ENCODE measurements at places on chromosomes 11 and 22.

DNA sequence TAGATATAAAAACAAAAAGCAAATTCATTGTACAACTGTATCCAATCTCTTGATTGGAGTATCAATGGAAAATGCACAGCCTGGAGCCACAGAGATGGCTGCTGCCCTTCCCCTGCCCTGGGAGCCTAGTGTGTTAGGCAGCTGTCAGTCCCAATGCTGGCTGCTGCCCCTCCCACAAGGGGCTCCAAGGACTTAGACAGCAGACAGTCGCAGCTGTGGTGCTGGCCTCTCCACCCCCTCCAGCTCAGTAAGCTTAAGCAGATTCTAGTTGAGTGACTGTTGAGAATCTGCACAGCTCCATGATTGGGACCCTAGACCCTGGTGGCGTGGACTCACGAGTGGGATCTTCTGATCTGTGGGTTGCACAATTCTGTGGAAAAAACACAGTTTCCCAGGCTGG, 1511.2 kb downstream of the FAM181B start:
- no peak for DNase-seq

DNA sequence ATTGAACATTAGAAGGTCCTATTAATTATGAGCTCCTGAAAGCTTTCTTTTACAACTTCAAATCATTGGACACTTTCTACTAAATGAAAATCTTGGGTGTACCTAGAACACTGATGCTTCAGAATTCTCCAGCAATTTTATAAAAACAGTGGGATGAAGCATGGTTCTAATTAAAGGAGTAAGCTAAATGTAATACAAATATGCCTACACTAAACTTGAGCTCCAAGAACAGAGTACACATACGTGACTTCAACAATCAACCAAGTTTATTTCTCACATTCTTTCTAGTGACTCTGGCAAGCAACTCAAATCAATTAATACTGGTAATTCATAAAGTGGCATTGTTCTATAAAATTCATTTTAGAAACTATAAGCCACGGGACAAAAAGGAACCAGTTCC, 55.5 kb downstream of the PITPNB start:
- DNase-seq, result no peak

- DNase-seq, result no peak
These were observed 99.8 kb downstream of the AASDHPPT start for GRCh38 chr11:106177311-106177710.

GRCh38 chr11:36162883-36163434, 126.3 kb downstream of the COMMD9 start:
- no peak for DNase-seq

DNA sequence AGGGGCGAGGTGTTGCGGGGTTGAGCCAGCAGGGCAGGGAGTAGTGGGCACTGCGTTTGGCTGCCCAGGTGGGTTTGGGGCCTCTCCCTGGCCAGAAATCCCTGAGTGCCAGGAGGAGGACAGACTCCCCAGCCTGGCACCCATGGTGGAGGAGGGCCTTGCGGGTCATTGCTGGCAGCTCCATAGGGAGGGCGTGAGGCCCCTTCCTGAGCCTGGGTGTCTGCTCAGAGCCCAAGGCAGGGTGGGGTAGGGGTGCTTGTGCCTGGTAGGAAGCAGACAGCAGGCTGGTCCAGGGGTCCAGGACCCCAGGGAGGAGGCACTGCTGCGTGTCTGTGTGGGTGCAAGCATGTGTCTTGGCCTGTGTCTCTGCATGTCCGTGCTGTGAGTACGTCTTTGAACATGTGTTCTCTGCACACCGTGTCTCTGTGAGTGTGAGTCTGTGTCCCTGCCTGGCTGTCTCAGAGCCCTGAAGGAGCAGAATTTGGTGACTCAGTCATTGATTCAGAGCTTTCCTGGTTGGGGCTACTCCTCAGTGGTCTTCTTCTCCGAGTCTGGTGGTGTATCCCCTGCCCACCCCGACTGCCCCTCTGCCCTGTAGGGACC, 3.9 kb downstream of the TSPAN4 start:
- DNase-seq, result no peak

- DNase-seq, result no peak
These were observed 12.7 kb upstream of the CPT1A start for GRCh38 chr11:68854273-68854958.

DNA sequence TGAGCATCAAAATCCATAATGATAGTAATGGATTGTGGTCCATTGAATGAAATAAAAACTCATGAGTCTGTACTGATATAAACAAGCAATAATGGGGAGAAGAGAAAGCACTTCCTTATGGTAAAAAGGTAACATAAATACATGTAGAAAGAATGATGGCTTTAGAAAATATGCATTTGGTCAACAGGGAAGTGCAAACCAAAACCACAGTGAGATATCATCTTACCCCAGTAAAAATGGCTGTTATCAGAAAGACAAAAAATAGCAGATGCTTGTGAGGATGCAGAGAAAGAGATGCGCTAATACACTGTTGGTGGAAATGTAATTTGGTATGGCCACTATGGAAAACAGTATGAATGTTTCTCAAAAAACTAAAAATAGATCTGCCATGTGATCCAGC, 6.9 kb upstream of the MMP20 start:
- no peak for DNase-seq

DNA sequence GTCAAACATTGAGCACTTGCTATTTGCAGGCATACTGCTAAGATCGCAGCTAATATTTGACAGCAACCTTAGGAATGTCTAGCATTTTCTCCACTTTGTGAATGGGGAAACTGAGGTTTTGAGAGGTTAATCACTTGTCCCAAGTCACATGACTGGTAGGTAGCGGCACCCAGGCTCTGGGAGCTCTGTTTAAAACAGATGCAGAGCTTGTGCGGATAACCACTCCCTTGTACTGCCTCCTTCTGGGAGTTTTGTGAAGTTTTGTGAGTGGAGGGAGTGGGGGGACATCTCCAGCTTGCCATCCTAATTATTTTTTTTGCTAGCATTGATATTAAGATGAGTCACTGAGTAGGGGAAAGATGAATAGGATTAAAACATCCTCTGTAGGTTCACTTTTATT, 134.7 kb downstream of the GRIK4 start:
- DNase-seq, result no peak

GRCh38 chr11:24043842-24044241, 453.0 kb upstream of the LUZP2 start:
- no peak for DNase-seq

DNA sequence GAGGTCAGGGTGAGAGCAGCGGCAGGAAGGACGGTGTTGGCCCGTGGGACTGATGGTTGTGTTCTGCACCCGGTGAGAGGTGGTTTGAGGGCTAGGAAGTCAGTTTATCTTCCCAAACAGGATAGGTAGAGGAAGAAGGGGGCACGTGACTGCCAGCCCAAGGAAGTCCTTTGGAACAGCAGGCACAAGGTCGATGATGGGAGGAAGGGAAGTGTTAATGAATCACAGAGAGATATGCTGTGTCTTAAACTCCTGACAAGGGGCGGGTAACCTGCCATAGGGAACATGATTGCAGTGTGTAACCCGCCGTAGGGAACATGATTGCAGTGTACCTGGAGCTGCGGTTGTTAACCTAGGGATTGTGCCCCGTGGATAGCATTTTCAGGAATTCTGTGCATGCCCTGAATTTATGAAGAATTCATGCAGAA, 49.0 kb downstream of the PRR5L start:
- DNase-seq, result no peak

DNA sequence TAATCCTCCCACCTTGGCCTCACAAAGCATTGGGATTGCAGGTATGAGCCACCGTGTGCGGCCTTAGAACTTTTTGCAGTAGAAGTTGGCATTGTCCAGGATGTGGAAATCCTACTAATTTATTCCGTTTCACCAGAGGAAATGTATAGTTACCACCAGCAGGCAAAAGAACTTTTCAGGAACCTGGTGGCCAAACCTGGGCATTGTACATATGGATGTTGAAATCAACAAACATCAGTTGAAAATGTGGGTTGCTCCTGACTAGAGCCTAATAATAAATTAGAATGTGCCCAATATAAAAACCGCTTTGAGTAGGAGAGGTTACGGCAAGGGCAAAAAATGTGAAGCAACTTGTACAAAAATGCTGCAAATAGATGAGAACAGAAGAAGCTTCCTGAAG, 40.7 kb upstream of the XBP1 start:
- DNase-seq, result no peak

GRCh38 chr11:26227883-26228502, 103.9 kb upstream of the ANO3 start:
- DNase-seq, result no peak

GRCh38 chr11:14300661-14301304, 58.2 kb downstream of the RRAS2 start:
- DNase-seq, result peak; percentile 63

- DNase-seq, result no peak
These were observed at the start of gene P2RY6 for GRCh38 chr11:73271936-73272679. TSS of gene P2RY6 (plus strand) at chr11:73272338. CDS start at chr11:73296519, 24,181 bp downstream.

- DNase-seq, result no peak
These were observed 7.1 kb upstream of the MUC15 start for GRCh38 chr11:26578998-26579661.

DNA sequence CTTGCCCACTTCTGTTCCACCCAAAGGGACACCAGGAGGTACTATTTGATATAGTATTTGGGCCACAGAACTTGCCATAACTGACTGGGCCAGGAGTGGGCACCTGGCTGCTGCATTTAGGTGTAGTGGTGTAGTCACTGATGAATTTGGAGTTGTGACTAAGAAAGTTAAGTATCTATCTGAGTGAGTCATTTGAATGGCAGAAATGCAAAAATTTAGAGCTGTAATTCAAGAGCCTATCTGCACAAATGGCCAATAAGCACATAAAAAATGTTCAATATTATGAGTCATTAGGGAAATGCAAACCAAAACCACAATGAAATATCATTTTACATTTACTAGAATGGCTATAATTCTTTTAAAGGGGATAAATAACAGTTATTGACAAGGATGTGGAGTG, 14.7 kb downstream of the GLYATL2 start:
- no peak for DNase-seq

DNA sequence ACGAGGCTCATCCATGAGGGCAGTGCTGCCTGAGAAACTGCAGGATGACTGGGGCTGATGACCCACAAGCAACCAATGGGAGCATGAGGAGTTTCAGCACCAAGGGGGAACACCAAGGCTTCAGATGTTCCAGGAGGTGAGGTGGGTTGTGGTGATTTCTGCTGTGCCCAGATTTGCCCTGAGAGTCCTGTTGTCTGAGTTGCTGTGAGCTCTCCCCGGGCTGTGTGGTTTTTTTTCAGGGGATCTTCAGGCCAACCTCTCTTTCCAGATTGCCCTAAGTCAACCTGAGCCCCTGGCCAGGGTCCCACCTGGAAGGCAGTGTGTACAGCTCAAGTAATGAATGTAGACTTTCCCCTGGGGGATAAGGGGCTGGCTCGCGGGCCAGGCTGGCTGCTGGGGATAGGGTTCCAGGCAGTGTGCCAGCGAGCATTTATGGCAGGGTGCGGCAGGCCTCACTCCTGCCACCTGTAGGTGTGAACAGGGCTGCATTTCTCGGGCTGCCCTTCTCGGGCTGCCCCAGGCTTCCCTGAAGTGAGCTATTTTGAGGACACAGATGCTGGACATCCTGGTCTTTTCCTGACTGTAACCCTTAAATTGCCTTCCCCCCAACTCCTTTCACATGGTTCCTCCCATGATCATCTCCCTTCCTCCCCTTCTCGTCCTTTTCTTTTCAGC, 9.8 kb downstream of the SLC22A6 start:
- DNase-seq, result peak; percentile 29

GRCh38 chr11:130625578-130626306, 177.3 kb downstream of the ADAMTS15 start:
- DNase-seq, result no peak

GRCh38 chr11:94814272-94814976, 46.3 kb downstream of the AMOTL1 start:
- no peak for DNase-seq

GRCh38 chr22:44625981-44626687, 75.9 kb upstream of the PRR5 start:
- DNase-seq, result peak; percentile 84

GRCh38 chr11:74018331-74019005, 9.6 kb upstream of the UCP3 start:
- no peak for DNase-seq

DNA sequence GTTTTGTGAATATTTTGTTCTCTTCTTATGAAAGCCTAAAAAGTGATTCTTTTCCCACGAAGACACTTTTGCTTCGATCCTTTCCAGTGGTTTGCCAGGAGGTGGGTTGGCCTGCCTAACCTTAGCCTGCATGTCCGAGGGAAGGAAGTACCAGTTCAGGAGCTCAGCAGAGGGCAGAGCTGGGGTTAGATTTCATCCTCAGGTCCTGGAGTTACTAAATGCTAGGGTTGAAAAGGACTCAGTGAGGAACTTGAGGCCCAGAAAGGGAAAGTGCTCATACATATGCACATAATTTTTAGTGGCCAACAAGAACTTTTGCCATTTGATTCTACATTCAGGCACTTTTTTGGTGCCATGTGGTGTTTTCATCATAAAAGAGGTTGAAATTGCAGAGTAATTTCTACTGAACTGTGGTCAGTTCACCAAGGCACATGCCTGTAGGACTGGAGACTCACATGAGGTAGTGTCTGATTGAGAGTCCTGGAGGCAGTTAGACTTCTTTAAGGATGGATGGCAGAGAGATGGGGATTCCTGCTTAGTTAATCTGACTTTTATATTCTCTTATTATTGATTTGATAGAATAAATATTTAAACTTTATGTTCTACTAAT, 36.7 kb downstream of the NCAM1 start:
- DNase-seq, result no peak

- no peak for DNase-seq
These were observed 81.5 kb downstream of the WT1 start for GRCh38 chr11:32353884-32354283.

- DNase-seq, result no peak
These were observed 640.0 kb upstream of the ANO5 start for GRCh38 chr11:21552911-21553310.

- no peak for DNase-seq
These were observed 113.2 kb downstream of the STK33 start for GRCh38 chr11:8480858-8481257.

DNA sequence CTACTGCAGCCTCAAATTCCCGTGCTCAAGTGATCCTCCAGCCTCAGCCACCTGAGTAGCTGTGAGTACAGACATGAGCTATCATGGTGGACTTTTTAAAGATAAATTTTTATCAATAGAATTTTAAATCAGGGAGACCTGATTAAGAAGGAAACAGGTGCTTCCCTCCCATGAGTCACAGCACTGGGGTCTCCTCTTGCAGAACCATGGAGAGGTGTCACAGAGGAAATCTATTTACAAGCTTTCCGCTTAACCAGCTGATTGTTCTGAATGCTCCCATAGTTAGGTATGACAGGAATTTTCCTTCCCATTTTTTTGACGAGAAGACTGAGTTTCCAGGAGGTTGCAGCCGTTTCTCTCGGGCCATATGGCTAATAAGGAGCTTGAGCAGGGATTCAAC, 516.1 kb downstream of the MIAT start:
- DNase-seq, result no peak
